ENCODE measurements at places on chromosomes 7 and 10. TPM values are rescaled to one million over a fixed set of nuclear protein-coding genes. Genes with fewer than 3 reads are reported as not detected.

FAS gene
- 9.6 TPM for polyA plus RNA-seq

MPLKIP gene
- polyA plus RNA-seq, result 45.1 TPM

GRID2IP gene
- polyA plus RNA-seq, result 0.42 TPM

- DNase-seq, result no peak
Observed at GRCh38 chr10:30088178-30088577, 28.8 kb upstream of the JCAD start.

GRCh38 chr10:27344568-27345454 lies 104.2 kb upstream of the ACBD5 start:
- no peak for DNase-seq

DNA sequence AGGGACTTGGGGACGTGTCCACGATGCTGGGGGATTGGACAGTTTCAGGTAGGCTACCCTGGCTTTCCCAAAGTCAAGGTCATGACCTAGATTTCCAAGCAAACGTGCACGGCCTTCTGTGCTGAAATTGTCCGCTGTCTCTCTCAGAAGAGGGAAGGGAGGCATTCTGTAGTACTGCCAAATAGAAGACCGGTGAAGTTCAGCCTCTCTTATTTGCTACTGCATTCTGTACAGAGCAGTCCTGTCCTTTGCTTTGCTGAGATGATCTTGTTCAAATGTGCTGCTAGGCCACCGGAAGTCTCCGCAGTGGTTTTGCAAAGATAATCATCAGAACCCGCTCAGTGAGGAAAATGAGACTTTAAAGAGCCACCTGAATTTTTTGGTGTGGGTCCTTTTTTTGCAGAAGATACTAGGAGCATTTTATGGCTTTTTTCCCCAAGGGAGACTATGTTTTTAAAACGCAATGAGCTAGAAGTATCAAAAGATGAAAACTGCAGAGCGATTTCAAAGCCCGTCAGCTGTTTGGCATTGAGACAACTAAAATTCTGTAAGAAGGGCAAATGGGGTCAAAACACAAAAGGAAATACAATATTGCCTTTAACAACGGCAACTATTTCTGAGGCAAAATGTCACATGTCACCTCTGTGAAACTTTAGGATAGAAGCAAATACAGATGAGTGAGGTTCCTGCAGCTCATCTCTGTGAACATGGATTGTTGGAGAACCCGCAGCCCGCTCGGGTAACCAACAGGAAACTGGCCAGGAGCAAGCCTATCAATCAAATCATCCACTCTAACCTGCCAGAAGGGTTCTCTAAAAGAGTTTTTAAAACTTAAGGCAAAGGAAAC lies 1.3 kb upstream of the NMT2 start:
- no peak for DNase-seq

GRCh38 chr10:102437515-102437914 lies 5.1 kb upstream of the CUEDC2 start:
- DNase-seq, result no peak
